A673 (cell line): ENCODE measurements at places on chromosomes 7 and 10.
A peak's percentile ranks its signal among the peaks of the same experiment; 100 is the strongest.

- DNase-seq, result no peak
These were observed 19.8 kb downstream of the MAD1L1 start for GRCh38 chr7:2212906-2213305.

DNA sequence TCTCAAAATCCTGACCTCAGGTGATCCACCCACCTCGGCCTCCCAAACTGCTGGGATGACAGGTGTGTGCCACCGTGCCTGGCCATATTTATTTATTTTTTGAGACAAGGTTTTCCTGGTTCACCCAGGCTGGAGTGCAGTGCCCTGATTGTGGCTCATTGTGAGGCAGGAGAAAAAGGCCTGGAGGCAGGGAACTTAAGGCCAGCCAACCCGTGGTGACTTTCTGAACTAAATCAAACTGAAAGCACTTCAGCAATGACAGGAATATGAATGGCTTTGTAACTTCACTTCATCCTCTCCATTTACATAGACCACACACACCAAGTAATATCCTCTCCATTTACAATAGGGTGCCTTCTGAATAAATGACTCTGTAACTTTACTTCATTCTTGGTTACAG, 124.4 kb downstream of the CCDC3 start:
- DNase-seq, result no peak

DNA sequence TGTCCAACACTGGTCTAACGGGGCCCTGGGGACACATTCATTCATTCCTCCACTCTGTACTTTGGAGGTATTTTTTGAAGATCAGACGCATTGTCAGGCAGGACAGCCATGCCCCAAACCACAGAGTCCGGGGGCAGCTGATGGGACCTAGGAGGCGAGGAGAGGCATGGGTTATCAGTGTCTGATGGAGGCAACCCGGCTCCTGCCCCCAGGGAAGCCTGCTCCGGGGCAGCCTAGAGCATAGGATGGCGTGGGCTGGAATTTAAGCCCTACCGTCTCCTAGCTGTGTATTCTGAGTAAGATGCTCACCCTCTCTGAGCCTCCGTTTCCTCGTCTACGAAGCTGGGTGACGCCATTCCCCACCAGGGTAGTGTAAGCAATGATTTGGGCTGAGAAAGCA, 55.4 kb upstream of the ELN start:
- DNase-seq, result no peak

DNA sequence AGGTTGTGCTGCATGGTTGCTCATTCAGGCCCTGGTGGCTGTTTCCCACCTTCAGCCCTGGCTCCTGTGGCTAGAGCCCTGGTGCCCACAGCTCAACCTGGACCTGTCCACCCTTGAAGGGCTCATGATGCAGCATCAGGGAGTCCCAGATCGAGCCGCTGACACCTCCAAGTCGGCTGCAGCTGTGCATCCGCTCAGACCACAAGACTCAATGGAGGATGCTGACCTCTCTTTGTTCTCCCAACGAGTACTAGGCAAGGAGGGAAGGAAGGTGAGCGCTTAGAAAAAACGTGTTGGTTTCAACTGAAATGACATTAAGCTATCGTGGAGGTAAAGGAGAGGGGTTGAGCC, 9.5 kb upstream of the C10orf95 start:
- DNase-seq, result no peak

DNA sequence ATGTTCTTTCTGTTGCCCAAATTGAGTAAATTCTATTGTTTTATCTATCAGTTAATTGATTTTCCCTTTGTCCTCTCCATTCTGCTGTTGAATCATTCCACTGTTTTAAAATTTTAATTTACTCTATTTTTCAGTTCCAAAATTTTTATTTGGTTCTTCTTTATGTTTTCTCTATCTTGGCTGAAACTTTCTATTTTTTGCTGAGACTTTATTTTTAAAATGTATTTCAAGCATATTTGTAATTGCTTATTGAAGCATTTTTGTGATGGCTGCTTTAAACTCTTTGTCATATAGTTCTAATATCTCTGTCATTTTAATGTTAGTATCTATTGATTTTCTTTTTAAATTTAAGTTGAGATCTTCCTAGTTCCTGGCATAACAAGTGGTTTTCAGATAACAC, 60.5 kb downstream of the OR13A1 start:
- DNase-seq, result no peak

DNA sequence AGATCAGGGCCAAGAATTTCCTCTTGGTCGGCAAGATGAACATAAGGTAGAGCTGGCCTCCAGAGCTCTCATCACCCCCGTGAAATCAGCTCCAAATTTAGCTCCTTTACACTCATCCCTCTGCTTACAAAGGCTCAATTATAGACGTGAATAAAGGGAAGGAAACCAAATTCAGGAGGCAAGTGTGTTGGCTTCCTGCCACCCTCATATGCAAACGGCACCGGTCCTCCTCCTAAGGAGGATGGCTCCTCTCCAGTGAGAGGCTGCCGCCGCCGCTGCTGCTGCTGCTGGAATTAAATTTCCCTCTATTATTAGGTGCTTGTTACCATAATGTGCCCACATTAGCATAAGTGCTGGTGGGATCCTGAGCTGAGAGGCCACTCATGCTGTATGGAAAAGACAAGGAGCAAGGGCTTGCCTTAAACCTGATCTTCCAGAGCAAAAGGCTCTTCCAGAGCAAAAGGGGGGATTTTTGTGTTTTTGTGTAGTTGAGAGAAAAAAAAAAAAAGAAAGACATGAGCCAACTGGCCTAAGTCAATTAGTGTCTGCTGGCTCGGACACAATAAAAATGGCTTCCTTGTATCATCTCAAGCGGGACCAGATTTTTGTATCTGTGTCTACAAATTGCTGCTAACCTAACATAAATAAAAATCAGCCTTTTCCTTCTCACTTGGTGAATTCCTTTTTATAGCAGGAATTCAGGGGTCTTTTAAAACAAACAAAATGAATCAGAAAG, 68.4 kb downstream of the CDHR3 start:
- peak; percentile 96 for DNase-seq

GRCh38 chr7:22856416-22856815, 33.8 kb upstream of the TOMM7 start:
- DNase-seq, result no peak

DNA sequence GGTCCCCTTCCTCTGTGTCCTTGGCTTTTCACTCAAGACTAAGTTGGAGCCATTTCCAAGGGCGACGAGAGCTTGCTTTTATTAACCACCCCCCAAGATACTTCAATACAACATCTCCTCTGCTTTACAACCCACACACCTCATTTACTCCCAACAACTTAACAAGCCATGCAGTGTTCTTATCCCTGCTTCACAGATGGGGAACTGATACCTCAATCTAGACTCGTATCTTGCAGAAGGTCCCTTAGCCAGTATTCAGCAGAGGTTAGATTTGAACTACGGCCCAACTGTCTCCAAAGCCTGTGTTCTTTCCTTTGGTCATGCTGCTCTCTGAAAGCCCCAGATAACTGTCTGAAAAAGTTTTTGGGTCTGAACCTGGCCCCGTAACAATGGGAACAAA, 444.8 kb downstream of the GRID1 start:
- no peak for DNase-seq

- DNase-seq, result no peak
These were observed 8.1 kb downstream of the TFAM start for GRCh38 chr10:58393317-58393716.

- DNase-seq, result no peak
These were observed 133.3 kb downstream of the VTI1A start for GRCh38 chr10:112580267-112580666.

DNA sequence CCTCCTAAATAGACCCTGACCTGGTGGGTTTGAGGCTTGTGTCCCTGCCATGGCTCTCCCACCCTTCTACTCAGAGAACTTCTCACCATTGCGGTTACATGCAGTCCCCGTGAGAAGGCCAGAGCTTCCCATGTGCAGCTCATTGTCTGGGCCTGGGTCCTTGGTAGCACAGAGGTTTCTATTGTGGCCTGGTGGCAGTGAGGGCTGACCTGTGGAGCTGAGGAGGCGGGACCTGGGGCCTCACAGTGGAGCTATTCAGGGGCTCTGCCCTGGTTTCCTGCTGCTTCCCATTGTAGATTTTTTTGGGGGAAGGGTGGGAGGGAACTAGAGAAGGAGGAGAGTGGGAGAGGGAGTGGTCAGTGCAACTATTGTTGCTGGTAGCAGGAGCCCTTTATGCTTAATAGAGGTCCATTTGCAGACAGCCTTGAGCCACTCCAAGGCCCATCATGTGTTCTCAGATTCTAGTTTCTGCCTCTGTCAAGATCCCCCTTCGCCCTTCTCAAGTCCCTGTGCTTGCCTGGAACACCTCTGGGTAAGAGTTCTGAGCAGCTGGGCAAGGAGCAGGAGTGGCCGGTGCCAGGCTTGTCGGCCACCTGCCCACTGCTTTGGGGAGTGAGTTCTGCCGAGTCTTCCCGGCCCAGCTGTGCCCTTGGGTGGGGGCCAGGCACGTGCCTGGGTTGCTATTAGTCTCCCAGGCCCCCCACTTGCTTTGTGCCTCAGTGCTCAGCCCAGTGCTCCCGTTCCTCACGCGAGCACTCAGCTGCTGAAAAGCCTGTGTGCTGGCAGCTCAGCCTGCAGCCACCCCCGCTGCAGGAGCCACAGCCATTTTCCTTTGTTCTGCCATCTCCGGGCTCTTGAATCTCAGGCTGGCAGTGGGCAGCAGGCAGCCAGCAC, 10.7 kb downstream of the TSPAN14 start:
- DNase-seq, result peak; percentile 40

DNA sequence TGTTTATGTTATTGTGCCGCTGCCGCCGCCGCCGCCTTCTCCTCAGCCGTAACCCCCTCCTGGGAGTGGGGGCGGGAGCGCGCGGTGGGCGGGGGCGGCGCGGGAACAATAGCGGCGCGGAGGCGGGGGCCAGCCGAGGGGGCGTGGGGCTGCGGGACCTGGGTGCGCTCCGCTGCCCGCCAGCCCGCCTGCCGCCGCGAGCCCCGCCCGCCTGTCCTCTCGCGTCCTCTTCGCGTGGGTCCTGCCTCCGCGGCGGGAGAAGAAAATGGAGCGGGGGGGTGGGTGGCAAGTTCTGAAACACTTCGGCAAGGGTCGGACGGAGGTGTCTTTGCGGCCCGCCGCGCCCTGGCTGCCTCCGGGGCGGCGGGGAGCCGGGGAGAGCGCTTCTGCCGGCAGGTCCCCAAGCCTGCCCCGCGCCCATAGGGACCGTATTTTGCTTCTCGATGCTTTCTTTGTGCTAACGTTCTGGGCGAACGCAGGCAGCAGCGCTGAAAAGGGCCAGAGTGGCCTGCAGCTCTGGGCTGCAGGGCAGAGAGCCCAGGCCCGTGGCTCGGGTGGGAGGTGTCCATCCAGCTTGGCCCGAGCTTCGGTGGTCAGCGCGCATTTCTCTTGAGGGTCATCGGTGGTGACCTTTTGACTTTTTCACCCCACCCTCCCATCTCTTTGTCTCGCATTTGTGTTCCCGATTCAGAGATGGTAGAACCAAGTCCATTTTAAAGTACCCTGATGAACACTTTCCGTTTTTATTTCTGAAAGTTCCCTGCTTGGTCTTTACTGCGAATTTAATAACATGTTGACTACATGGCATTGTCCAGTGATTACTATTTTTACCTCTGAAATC, 613 bp downstream of the MAPK8 start:
- DNase-seq, result peak; percentile 62

GRCh38 chr7:114392686-114393085, 21.9 kb upstream of the FOXP2 start:
- DNase-seq, result no peak

DNA sequence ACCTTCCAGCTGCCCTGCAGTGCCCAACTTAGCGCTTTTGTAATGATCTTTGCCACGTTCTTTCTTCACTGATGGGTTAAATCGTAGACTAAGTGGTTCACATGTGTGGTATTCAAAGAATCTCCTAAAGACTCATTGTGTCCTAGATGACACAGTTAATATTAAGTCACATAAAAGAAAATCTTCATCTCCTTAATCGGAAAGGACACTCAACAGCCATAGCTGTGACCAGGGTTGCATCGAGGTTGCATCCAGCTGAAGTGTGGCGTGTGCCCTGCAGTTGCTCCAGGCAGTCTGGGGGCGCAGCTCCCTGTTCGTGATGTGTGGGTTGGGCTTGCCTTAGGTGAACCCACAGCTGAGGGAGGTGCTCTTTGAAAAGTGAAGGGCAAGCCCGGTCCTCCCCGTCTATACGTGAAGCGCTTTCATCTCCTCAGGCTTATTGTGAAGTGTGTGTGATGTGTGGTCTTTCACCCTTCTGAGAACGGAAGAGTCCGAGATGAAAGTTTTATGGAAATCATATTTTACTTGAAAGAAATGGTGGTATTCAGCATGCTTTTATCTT, 122.7 kb downstream of the TRRAP start:
- DNase-seq, result no peak

DNA sequence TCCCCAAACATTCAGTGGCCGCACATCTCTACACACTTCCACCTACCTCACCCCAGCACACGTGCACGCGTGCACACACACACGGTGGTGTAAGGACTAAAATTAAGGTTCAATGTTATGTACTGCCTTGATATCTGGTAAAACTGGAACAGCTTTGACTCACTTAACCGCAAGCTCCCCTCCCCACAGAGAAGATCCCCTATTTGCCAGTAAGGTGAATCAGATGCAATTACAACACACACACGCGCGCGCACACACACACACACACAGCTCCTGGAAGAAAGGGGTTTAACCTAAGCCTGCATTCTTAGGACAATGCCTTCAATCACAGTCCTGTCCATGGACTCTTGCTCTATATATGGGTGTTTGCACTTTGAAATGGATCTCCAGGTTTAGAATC, 25.5 kb upstream of the VPS41 start:
- no peak for DNase-seq

DNA sequence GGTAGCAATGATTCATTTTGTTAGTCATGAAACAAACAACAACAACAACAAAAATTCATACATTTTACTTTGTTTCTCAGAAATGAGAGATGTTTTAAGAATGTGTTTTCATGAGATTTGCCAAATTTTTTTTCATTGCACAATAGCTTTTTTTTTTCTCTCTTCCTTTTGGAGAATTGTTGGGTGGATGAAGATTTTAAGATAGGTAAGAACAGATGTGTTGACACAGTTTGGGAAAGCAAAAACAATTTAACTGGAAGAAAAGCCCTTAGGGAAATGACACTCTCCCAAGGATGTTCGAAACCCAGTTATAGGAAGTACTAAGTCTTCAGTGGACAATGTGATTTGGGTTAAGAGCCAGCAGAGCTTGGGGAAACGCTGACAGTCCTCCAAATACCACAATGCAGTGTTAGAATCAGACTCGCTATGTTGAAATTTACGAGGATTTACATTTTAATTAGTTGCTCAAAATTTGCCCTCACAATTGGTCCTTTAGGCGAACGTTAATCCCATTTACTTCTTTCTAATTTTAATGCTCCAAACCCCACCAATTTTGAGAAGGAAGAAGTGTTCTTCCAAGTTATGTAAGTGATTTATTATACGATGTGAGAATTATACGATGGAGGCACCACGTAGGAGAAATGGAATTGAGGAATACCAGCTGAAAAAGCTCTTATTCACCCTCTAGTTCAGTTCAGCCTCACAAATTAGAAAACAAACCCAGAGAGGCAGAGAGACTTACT, 61.2 kb downstream of the HHEX start:
- peak; percentile 82 for DNase-seq

GRCh38 chr7:52500841-52501240, 534.6 kb upstream of the POM121L12 start:
- DNase-seq, result no peak

DNA sequence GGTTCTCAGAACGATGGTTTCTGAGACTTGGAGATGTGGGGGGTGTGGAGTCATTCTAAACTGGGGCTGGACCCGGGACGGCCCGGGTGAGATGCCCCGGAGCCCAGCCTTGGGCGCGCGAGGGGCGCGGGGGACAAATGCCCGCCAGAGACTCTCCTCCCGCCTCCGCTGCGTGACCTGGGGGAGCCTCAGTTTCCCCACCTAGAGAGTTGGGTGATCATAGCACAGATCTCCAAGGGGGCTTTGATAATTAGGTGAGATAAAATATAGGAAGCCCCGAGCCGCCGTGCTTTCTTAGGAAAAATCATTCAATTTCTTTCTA, 658 bp upstream of the FZD8 start:
- no peak for DNase-seq
